Activated T-cell treated with anti-CD3 and anti-CD28 coated beads, Interleukin-2, amount 50 U/mL, for 24 hours (primary cell): ENCODE measurements at places on chromosomes 13 and 19.

DNA sequence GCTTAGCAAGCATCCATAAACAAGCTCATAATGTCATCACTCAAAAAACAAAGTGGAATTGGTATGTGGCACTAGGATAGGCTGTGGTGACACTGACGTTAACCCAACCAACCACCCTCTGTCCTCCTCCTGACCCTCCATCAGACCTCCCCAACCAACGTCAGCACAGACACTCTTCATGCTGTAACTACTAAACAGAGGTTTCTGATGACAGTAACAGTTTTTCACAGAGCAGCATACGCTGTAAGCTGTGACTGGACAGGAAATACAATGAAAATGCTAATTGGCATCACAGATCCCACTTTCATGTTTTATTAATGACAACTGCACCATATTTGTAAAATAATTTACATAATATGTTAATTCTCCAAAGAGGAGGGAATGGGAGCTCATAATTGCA is 238.0 kb downstream of the IRS2 start:
- DNase-seq = no peak

- no peak for DNase-seq
These were observed 64.4 kb upstream of the ZNF43 start for GRCh38 chr19:21900401-21900800.

DNA sequence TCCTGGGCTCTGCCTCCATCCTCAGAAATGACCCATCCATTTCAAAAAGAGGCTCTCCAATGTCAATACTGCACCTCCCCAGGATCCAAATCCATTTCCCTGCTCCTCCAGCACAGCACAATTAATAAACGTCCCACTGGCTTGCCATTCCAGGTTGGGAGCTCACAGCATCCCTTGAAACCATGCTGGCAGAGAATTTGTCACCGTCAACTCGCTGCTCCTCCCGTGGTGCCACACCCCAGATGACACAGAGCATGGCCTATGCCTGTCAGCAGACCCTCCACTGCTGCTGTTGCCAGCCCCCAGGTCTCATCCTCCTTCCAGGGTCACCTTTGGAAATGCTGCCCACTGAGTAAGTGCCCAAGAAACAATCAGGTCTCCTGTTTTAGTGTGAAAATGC is 53.0 kb upstream of the UQCRFS1 start:
- DNase-seq = no peak

- no peak for DNase-seq
These were observed 227.9 kb upstream of the ARGLU1 start for GRCh38 chr13:106795847-106796246.

- no peak for DNase-seq
These were observed 10.0 kb upstream of the FLT3 start for GRCh38 chr13:28110414-28110813.

- no peak for DNase-seq
These were observed 18.9 kb downstream of the EVI5L start for GRCh38 chr19:7848779-7849457.

- no peak for DNase-seq
These were observed 84.0 kb downstream of the LACC1 start for GRCh38 chr13:43963726-43964125.

DNA sequence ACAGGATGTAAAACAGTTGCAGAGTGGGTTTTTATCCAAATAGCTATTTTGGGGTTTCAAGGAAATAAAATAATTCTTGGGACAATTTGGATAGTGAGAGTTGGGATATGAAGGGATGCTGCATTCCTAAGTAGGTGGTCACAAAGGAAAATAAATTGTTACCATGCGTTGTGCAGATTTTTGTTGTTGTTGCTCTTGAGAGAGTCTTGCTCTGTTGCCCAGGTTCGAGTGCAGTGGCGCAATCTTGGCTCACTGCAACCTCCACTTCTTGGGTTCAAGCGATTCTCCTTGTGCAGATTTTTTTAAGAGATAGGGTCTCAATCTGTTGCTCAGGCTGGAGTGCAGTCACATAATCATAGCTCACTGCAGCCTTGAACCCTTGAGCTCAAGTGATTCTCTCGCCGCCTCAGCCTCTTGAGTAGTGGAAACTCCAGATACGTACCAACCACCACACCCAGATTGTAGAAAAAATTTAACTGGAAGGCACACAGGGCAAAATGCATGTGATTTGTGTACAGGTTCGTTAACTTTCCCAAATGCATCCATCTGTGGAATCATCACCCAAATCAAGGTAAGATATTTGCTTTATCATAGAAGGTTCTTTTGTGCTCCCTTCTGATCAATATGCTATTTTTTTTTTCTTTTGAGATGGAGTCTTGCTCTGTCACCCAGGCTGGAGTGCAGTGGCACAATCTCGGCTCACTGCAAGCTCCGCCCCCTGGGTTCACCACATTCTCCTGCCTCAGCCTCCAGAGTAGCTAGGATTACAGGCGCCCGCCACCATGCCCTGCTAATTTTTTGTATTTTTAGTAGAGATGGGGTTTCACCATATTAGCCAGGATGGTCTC is 16.0 kb downstream of the SLC1A5 start:
- no peak for DNase-seq

- DNase-seq = no peak
These were observed 48.6 kb upstream of the ARHGEF7 start for GRCh38 chr13:111066544-111066943.

DNA sequence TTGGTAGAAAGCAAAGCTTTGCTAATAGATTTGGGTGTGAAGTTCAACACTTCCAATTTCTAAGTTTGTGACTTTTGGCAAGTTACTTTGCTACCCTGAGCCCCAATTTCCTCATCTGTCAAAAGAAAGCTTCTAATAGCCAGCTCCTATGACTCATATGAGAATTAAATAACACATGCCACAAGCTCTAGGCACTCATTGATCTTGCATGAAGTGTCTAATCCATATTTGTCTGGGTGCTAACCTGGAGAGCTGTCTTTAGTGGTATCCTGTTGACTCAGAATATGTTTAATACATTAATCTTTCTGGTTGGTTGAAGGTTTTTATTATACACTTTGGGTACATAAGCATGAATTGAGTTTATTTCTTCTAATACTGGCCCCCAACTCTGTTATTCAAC is 188.8 kb downstream of the POSTN start:
- DNase-seq = no peak

DNA sequence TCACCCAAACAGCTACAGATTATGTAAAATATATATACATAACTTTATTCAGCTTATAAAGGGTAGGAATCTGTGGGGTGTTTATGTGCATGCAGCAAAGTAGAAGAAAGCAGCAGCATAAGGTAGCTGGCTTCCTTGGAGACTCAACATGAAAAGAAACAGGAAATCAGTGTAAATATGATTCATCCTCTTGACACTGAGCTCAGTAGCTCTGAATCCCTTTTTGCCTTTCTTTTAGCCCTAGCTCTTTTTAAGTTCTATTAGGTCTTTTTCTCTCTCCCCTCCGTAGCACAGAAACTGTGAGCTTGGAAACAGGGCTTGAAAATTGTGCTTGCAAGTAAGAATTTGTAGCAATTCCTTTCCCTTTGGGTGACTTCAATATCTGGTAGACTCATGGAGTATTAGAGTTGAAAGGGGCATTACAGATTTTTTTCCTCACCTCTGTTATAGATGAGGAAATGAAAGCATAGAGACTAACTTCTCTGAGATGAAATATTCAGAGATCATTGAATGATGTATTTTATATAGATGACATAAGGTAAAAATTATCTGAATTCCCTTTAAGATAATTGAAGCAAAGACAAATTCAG is 314.4 kb downstream of the PCDH9 start:
- DNase-seq = no peak

GRCh38 chr13:111326981-111327642 is 6.7 kb downstream of the TEX29 start:
- no peak for DNase-seq

GRCh38 chr13:95463531-95463930 is 89.0 kb upstream of the CLDN10 start:
- DNase-seq = no peak

GRCh38 chr19:50300051-50300450 is 29.1 kb downstream of the KCNC3 start:
- no peak for DNase-seq

DNA sequence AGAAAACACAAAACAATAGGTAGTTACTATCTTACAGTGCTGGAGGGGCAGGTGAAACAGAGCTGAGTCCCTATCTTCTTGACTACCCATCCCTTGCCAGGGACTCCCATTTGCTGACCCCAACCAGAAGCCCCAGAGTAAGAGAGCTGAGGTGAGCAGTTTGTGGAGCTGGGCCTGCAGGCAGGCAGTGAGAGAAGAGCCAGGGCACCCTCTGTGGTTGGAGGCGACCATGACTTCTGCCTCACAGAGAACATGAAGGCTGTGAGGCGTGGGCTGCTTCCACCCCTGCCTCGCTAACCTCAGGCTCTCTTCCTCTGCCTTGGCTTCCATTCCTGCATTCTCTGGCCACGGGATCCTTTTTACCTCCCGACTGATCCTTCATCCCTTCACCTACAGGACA is 47.5 kb upstream of the RNF113B start:
- no peak for DNase-seq

GRCh38 chr13:101552786-101553185 is 100.3 kb downstream of the ITGBL1 start:
- DNase-seq = no peak

- DNase-seq = no peak
These were observed 48.0 kb upstream of the RCBTB2 start for GRCh38 chr13:48580896-48581295.

DNA sequence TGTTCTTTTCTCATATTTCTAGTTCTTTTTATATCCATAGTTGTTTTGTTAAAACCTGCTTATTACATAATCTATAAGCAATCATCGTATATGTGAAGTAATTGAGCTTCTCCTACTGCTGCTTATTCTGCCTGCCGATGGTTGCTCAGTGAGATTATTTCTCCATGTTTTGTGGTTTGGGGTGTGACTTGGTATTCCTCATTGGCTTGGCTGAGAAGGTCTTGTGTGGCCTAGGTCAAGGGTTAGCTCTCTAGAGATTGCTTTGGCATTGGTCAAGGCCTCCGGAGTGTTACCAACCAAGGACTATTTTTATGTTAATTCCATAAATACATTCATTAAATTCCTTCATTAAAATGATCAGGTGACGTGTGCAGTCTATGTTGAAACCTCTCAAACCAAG is 302.8 kb downstream of the MYO16 start:
- no peak for DNase-seq

GRCh38 chr13:76884186-76884906 is 1.9 kb downstream of the KCTD12 start:
- no peak for DNase-seq

- DNase-seq = no peak
These were observed 101.6 kb upstream of the MYO16 start for GRCh38 chr13:108527844-108528243.

DNA sequence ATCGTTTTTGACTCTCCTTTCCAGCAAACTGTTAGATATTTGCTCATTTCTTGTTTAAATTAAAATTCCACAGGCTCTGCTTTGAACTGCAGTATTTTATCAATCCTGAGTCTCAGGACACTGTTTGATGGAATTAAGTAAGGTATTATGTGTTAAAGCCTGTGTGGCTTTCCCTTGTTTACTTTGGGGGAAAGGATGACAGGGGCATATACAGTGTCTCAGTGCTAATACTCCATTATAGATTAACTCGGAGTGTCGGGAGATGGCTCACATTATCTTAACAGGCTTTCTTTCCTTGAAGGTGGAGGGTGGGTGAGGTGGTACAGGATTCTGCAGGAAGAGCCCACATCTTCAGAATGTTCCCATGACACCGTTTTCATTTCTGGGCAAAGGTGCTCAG is 84.7 kb downstream of the SHISA2 start:
- DNase-seq = no peak

- peak; percentile 29 for DNase-seq
These were observed 8.5 kb upstream of the CEACAM7 start for GRCh38 chr19:41696402-41697197.

DNA sequence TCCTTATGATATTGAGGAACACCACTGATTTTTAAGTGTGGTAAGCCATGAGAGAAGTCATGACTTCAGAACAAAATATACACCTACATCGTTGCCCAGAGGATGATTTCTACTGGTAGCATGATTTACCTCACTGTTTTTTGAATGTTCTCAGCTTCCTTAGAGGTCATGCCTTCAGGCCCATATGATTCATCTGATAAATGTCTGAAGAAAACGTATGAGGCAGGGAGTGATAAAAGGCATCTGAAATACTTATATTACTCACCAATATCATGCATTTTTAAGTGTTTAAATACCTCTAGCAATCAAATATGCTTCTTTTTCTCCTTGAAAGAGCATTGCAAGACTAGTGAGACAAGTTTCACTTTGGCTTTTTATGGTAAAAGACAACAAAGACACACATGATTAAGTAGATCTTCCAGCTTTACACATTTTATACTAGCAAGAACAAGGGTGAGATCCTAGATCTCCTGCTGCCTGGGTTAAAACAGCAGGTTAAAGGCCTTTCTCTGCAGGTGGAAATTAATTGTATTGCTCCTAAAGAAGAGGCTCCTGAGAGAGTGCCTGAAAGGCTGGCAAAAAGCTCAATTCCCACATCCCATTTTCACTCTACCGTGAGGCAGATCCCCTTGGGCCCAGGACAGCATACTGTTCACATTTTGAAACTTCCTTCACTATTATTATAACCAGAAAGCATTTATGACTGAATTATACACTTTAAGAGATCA is 432.4 kb downstream of the SLITRK1 start:
- no peak for DNase-seq

DNA sequence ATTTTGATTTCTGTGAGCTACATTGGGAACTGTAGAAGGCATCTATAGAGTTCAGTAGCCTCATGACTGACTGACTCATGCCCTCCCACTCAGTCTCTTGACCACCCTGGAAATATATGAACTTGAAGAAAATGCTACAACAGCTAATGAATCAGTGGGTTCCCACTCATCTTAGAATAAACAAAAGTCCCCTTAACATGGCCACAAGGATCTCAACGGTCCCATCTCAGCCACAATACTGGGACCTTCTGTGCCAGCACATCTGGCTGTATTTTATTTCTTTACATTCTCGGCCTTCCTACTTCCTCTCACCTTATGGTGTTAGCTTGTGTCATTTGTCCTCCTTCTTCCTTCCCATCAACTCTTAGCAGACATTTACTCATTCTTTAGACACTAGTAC is 619.8 kb downstream of the DCT start:
- DNase-seq = no peak

- DNase-seq = no peak
These were observed 646.0 kb upstream of the SLITRK6 start for GRCh38 chr13:86445206-86445605.

- DNase-seq = no peak
These were observed 1734.7 kb downstream of the SLITRK1 start for GRCh38 chr13:82147526-82147925.

- no peak for DNase-seq
These were observed 33.4 kb downstream of the DNAJC3 start for GRCh38 chr13:95710313-95710712.

- DNase-seq = no peak
These were observed 202.3 kb downstream of the ABCC4 start for GRCh38 chr13:95098916-95099315.
